SIG-M5 (cell line): ENCODE measurements at places on chromosomes 5 and 9.

DNA sequence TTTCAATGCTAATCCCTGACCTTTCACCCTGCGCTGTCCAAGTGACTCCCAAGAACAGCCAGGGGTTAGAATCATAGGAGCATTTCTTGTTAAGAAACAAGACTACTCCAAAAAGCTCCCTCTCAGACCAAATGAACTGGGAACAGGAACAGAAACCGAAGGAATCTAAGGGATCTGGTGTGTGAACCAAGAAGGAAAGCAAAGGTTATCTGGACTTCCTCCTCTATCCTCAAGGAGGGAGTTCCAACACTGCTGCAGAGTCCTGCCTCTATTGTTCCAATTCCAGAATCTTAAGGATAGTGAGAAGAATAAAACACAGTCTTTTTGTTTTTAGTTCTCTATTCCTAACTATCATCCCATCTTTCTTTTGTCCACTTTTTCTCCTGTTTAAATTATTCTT is 87.2 kb downstream of the EPB41L4A start:
- DNase-seq = no peak

DNA sequence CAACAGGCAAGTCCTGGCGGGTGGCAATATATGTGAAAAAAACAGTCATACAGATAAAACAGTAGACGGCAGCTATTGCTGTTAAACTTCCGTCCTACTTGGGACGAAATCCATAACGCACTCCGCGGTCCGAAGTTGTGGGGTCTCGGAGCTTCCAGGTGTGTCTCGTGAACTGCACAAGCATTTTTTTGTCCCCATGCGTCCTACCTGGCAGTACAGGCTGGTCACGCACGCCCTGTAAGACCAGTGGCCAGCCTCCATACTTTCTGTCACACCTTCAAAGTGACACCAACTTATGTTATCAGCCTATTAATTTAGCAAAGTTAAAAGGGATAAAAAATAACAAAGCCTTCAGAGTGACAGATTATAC is 51.3 kb downstream of the TGFBI start:
- no peak for DNase-seq

GRCh38 chr9:93149361-93149760 is 15.3 kb upstream of the NINJ1 start:
- no peak for DNase-seq

DNA sequence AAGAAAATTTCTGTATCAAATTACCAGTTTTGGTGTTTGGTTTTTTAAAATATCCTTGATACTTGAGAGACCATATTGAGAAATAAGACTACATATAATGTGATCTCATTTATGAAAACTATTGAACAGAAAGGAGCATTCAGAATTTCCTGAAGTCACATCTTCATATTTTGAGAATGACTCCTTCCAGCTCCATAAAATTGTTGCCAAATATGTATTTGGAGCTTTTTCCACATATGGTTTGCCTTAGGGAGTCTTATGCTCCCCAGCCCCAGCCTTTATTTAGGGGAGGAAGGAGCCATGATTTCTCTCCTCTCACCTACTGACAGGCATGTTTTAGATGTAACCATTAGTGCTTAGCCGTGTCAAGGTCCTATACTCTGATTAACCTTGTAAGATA is 51.1 kb downstream of the GCNT1 start:
- DNase-seq = no peak

DNA sequence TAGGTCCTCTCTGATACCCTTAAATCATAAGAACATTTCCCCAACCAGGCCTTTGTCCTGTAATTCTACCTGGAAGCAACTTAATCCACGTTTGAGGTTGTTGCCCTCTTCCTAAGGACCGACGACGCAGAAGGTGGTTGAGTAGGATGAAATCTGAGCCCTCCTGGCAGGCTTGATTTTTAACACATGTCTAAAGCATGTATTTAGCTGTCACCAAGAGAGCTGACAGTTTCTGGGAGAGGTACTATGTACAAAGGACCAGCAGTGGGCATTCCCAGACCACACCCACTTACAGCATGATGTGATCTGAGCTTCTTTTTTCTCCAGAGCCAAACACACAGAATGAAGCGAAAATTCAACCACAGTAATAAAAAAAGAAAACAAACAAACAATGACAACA is 260.9 kb downstream of the SH3GL2 start:
- no peak for DNase-seq

DNA sequence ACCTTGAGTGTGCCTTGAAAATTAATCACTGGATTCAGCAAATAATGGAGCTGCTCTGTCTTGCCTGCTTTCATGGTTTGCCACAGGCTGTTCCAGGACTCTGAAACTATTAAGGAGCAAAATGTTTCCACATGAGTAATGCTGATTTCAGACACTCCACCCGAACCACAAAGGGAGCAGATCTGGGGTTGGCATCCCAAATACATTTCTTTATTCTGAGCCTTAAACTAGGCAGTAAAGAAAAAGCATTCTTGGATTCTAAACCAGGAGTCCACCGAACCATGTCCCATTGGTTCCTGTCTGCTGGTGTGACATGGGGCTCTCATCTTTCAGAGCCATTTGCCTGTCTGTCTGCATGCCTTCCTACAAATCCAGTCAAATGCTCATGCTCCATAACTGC is 10.1 kb upstream of the C1QTNF3 start:
- no peak for DNase-seq

- DNase-seq = no peak
These were observed 347.1 kb downstream of the EBF1 start for GRCh38 chr5:158752656-158752973.

GRCh38 chr9:122420315-122420714 is 49.5 kb downstream of the PTGS1 start:
- no peak for DNase-seq

- no peak for DNase-seq
These were observed 179.9 kb downstream of the DTWD2 start for GRCh38 chr5:118808441-118808840.

GRCh38 chr5:64518793-64519192 is 13.0 kb downstream of the RGS7BP start:
- DNase-seq = no peak

DNA sequence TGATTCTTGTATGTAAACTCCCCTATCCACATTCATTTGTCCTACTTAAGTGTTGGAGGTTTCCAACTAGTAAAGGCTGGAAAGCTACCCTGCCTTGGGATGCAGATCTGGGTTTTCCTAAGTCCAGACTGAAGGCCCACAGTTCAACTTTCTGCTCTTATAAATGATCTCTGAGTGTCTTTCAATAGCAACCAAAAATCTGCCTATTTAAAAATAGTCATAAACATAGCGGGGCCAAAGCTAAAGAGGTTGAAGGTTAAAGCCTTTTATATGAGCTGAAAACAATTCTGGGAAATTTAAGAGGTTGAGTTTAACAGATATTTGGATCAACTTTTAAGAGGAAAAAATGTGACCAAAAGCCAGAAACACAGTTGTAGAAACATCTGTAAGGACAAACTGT is 87.2 kb downstream of the NTRK2 start:
- no peak for DNase-seq

DNA sequence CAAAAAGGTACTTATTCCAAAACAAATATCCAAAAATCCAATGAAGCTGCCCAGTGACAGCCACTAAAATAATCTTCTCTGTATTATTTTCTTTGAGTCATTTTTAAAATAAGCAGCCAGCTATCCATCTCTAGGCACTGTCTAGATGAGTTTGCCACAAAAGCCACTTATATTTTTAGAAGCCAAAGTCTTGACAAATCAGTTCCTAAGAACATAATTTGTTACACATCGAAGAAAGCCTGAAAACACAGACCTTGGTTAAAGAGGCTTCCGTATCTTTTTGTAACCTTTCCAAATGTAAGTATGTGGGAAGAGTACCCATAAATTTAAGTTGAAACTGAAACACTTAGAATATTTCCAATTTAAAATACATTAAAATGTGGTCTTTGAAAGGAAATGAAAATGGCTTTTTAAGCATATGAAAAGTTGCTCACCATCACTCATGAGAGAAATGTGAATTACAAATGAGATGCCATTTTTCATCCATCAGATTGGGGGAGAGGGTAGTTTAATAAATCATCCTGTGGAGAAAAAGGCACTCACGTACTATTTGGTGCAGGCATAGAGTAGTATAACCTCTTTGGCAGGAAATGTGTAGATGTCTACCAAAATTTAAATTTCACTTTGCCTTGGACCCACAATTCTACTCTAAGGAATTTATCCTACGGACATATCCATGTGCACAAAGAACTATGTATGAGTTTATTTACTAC is 180.4 kb downstream of the MLLT3 start:
- DNase-seq = no peak
